Lung (tissue), 17 donors: ENCODE measurements at places on chromosomes 11 and 22.

DNA sequence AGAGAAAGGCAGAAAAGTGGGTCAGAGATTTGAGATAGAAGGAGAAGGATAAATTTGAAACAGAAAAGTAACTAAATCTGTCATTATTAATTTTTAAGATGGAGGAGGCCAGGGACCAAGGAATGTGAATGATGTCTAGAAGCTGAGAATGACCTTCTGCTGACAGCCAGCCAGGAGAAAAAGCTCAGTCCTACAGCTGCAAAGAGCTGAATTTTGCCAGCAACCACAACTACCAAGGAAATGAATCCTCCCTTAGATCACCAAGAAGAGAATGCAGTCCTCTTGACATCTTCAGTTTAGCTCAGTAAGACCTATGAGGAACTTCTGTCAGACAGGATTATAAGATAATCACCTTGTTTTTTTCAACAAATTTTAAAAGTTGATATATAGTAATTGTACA is 538.2 kb downstream of the LRRC4C start:
- DNase-seq = no peak

DNA sequence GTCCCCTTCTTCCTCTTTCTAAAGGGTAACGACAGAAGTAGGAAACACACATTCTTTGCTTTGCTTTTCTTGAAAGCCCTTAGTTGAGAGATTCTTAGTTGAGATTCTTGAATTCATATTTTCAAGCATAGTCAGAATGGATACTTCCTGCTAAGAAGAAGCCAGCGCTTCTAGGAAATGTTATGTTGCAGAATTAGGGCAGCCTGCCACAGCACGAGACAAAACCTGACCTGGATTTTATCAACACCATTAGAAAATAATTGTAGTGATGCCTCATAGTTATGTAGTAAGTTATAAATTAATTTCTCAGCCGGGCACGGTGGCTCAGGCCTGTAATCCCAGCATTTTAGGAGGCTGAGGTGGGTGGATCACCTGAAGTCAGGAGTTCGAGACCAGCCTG is 37.9 kb upstream of the NUP160 start:
- peak; percentile 46 for DNase-seq

DNA sequence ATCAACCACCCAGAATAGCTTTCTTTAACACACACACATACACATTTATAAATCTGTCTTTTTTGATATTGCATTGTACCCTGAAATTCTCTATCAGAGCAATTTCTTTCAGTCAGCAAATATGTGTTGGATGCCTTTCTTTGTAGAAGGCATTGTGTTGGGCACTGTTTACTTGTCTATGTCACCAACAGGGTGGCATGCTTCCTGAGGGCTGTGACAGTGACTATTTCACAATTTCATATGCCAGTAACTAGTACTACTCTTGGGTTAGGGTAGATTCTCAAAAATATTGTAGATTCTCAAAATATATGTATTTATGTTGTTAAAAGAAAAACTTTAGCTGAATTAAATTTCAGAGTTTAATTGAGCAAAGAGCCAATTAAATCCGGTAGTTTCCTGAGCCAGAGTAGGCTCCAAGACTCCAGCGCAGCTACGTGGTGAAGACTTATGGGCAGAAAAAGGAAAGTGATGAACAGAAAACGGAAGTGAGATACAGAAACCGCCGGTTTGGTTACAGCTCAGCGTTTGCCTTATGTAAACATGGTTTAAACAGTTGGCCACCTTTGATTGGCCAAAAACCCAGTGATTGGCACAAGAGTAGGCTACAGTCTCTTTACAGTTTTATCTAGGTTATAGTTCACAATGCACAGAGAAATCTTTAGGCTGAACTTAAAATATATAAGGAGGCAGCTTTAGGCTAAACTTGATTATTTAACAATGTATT is 723.3 kb downstream of the NTM start:
- DNase-seq = no peak

DNA sequence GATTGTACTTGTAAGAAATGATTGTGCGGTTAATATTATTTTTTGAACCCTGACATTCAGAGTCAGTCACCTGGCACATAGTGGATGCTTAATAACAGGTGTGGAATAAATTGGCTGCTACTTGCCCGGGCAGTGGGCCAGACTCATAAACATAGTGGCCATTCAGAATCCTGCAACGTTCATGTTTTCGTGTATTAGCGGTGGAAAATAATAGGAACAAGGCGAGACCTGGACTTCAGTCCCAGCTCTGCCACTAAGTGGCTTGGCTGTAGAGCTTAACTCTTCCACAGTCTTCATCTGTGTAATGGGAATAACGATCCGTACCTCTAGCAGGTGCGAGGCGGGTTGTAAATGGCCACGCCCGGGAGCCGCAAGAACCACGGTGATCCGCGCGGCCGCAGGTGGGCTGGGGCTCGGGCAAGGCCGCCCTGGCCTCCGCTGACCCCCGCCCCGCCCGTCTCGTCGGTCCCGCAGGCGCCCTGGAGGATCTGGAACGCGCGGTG is 761 bp upstream of the TMEM25 start:
- no peak for DNase-seq

DNA sequence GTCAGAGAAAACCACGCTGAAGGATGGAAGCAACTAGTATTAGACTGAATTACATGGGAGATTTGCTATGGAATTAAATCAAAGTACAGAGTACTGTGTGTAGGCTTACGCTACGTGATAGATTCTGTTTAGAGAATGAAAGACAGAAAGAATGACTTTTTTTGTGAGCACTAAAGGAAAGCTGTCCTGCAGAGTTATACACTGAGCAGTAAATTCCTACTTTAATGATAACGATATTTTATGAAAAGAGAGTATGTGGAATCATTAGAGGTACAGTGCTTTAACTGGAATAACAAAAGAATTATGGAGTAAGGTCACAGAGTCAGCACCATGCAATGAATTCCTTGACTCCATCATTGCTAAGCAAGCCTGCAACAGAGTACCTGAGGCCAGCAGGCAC is 295.3 kb upstream of the SYN3 start:
- DNase-seq = no peak

- DNase-seq = no peak
These were observed 16.9 kb downstream of the C22orf31 start for GRCh38 chr22:29044657-29045176.

GRCh38 chr22:23531283-23531956 is 48.7 kb downstream of the IGLL1 start:
- no peak for DNase-seq

GRCh38 chr11:28956446-28956845 is 848.3 kb downstream of the METTL15 start:
- DNase-seq = no peak

GRCh38 chr11:63012430-63012829 is 3.2 kb downstream of the SLC22A8 start:
- peak; percentile 11 for DNase-seq
